ENCODE measurements at places on chromosomes 3 and 15.

- DNase-seq = no peak
These were observed 6.3 kb upstream of the UBE2Q2 start for GRCh38 chr15:75836959-75837334.

GRCh38 chr3:175484666-175485065 is 625.5 kb downstream of the NAALADL2 start:
- no peak for DNase-seq

DNA sequence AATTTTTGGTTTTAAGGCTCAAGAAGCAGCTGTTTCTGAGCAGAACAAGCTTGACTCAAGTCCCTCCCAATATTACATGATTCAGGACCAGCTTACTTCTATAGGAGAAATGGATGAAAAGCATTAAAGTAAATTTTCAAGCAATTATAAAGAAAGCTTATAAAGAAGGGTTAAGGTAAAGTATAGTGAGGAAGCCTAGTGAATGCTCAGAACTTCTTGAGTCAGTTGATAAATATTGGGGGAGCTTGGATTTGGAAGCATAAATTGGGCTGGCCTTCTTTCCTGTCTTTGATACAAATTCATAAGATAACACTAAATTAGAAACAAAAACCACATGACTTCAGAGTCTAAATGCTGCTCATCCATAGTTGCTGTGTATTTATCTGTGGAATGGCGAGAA is 156.0 kb downstream of the CHL1 start:
- DNase-seq = no peak

DNA sequence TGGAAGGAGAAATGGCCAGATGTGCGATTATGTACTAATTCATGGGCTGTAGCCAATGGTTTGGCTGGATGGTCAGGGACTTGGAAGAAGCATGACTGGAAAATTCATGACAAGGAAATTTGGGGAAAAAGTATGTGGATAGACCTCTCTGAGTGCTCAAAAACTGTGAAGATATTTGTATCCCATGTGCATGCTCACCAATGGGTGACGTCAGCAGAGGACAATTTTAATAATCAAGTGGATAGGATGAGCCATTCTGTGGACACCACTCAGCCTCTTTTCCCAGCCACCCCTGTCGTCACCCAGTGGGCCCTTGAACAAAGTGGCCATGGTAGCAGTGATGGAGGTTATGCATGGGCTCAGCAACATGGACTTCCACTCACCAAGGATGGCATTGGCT is 490.9 kb upstream of the CBLB start:
- no peak for DNase-seq

DNA sequence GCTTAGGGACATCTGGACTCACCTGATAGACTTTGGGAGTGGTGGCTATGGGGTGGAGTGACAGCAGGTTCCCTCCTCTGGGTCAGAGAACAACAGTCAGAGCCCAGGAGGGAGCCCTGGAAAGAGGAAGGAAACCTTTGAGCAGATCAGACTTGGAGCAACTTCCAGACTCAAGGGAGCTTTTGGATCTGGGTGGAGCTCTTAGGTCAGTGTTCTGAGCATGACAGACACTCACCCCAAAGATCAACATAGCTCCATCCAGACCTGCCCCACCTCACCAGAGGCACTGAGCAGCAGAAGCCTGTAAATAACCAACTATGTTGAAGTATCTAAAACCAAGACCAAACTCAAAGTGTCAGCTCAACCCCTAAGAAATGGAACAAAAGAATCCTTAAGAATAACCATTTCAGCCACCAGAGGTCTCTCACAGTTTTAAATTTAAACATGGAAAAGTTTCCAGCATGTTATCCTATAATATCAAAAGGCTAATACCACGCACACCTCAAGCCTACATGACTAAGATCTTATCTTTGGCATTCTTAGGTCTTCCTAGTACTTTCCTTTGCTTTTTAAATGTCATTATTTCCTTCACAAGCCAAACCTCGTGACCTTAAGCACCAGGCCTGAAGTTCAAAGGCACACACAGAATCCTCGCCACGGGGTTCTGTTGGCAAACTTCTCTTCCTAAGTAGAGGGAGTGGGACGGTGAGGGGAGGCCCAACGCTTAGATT is 56.4 kb downstream of the UMPS start:
- no peak for DNase-seq

DNA sequence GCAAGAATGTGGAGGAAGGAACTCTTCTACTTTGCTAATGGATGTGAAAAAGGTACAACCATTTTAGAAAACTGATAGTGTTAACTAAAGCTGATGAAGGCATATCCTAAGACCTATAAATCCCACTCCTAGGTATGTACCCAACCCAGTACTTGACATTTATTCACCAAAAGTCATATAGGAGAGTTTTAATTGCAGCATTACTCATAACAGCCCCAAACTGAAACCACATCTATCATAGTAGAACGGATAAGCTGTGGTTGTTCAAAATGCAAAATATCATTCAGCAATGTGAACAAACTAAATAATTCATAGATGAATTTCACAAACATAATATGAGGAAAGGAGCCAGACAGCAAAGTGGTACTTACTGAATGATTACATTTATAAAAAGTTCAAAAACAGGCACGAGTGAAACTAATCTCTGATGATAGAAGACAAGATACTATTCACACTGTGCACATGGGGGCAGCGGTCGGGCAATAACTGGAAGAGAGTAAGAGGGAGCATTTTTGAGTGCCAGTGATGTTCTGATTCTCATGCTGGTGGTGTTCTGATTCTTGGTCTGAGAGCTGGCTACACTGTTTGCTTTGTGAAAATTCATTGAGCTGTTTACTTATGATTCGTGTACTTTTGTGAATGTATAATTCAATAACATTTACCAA is 34.3 kb downstream of the GOLIM4 start:
- DNase-seq = no peak

DNA sequence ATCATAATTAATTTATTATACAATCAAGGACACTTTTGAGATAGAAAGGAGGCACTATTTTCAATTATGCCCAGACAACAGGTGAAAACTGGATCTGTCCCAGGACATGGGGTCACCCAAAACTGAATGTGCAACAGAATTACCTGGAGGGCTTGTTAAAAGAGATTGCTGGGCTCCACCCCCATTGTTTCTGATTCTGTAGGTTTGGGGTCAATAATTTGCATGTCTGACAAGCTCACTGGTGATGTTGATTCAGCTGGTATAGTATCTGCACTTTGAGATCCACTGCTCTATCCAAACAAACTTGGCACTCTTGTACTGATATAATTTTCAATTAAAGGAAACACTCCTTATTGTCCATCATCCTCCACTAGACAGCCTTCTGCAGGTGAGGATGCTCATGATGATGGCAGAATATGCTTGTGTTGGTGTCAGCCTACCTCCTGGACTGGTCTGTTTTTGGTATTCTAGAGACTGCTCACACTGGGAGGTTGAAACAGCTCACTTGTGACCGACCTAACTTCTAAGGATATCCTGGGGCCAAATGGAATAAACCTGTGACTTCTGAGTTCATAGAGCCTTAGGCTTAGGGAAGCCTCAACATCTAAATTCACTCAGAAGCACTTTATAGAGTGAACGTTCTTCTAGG is 2.2 kb downstream of the P2RY14 start:
- no peak for DNase-seq

GRCh38 chr3:108093616-108094015 is 2.8 kb upstream of the CD47 start:
- DNase-seq = no peak

- DNase-seq = no peak
These were observed 11.9 kb downstream of the TLNRD1 start for GRCh38 chr15:81012588-81012987.

- DNase-seq = peak; percentile 33
These were observed 465.3 kb upstream of the ALCAM start for GRCh38 chr3:104901396-104901795.

DNA sequence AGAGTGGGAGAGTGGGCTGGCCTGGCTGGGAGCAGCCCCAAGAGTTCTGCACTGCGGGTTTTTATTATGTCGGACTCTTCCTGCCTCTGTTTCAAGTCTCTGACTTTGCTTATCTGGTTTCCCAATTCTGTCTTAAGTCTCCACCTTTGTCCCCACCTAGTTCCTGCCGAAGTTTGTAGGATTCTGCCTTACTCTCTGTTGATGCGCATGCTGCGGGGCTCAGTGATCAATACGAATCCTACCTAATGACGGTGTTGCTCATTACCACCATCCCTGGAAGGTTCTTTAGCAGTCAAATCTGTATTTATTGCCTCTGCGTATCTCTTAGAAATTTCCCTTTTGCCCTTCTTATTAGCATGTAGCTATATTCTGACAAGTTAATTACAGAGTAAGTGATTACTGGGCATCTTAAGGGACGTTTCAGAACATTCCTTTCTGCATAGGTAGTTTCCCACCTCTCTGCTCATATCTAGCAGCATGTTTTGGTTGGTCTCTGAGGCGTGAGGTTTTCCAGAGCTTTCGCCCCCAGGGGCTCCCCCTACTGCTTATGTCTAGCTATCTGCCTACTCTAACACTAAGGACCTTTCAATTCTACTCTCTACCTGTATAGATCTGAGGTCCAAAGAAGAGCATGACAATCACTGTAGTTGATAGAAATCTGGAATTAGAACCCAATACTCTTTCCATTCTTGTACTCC is 236.0 kb upstream of the EIF1B start:
- DNase-seq = no peak

- peak; percentile 44 for DNase-seq
These were observed 40.7 kb downstream of the LDHAL6B start for GRCh38 chr15:59247364-59247763.

DNA sequence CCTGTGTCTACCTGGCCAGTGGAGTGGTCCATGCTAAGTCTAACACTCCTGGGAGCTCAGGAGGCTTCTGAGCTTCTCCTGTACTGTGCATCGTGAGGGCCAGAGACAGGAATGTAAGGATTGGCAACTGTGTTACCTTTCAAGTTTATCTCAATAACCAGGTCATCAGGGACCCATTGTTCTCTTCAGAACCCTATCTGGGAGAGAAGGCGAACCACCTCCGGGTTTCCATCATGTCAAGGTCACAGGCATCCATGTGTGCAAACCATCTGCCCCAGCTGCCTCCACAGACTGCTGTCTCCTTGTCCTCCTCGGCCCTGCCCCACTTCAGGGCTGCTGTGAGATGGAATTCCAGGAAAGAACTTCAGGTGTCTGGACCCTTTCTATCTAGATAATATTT is 5.9 kb downstream of the ANKRD63 start:
- no peak for DNase-seq

- no peak for DNase-seq
These were observed 12.0 kb downstream of the DLL4 start for GRCh38 chr15:40941068-40941527.

GRCh38 chr3:128392021-128392420 is 74.7 kb downstream of the DNAJB8 start:
- no peak for DNase-seq

DNA sequence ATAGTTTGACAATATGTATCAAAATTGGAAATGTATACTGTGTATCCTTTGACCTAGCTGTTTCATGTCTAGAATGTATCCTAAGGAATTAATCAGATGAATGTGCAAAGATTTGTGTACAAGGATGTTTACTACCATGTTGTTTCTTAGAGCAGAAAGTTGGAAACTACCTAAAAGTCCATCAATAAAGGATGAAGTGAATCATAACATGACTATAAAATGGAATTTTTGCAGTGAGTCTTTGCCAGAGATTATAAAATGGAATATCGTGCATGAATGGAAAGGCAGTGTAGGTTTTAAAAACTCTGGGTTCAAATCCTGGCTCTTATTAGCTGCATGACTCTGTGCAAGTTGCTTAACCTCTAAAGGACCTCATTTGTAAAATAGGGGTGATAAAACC is 14.3 kb downstream of the POGLUT1 start:
- no peak for DNase-seq

GRCh38 chr3:1971780-1972179 is 126.9 kb upstream of the CNTN4 start:
- DNase-seq = peak; percentile 91
